ENCODE measurements at places on chromosomes 13 and 19.

- no peak for DNase-seq
Measured at GRCh38 chr19:48654299-48655059, 8.5 kb upstream of the CA11 start.

DNA sequence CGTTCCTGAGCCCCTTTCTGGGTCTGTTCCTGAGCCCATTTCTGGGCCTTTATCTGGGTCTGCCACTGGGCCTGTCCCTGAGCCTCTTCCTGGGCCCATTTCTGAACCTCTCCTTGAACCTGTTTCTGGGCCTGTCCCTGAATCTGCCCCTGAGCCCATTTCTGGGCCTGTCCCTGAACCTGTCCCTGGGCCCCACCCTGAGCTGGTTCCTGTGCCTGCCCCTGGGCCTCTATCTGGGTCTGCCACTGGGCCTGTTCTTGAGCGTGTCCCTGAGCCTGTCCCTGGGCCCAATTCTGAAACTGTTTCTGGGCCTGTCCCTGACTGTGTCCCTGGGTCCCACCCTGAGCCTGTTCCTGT, 40.4 kb upstream of the GRTP1 start:
- DNase-seq: no peak

- peak; percentile 21 for DNase-seq
Measured at GRCh38 chr19:1668486-1669270, 16.3 kb upstream of the TCF3 start.

DNA sequence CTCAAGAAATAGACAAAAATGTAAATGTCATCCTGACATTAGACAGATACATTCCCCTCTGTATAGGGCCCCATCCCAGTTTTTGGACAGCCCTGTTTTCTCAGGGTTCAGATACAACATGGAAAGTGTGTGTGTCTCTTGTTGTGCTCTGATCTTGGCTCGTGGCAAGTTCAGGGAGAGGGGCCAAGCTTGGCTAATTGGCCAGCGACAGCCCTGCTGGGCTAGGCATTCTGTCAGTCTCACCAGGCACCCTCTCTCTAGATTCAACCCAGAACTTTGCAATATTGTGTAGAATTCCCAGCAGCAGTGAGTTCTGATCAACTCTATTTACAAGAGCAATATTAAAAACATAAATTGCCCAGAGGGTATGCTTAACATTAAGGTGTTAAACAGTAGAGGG, 30.1 kb downstream of the MTUS2 start:
- no peak for DNase-seq

- peak; percentile 21 for DNase-seq
Measured at GRCh38 chr13:31521435-31521834, 217.9 kb upstream of the RXFP2 start.

DNA sequence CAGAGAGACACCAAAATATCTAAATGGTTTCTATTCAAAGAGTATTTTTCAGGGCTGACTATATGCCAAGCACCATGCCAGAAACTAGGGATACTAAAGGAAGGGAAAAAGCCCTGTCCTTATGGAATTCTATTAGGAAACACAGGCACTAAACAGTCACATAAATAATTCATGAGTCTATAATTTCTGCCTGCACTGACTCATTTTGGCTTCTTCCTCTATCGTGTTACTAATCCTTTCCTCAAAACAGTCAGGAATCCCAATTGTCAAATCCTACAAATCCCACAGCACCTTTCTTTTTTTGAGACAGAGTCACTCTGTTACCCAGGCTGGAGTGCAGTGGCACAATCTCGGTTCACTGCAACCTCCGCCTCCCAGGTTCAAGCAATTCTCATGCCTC, 29.2 kb downstream of the XPO4 start:
- peak; percentile 21 for DNase-seq

DNA sequence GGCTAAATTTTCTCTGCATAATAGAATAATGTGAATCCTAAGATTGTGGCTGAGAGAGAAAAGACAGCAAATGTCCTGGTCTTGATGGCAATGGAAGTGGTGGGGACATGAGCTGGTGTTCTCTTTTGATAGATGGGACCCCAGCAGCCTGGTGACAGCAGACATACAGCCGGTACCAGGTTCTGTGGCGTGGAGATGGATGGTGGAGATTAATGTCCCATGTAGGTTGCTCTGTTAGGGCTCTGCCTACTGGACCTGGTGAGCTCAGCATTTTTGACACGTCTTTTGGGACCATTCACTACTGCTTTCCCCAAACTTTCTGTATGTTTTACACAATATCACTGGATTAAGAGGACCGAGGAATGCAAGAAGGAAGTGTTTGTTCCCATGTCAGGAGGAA, 8.2 kb upstream of the SIGLEC14 start:
- DNase-seq: no peak

GRCh38 chr13:44519642-44520041, 56.5 kb downstream of the TSC22D1 start:
- DNase-seq: no peak

DNA sequence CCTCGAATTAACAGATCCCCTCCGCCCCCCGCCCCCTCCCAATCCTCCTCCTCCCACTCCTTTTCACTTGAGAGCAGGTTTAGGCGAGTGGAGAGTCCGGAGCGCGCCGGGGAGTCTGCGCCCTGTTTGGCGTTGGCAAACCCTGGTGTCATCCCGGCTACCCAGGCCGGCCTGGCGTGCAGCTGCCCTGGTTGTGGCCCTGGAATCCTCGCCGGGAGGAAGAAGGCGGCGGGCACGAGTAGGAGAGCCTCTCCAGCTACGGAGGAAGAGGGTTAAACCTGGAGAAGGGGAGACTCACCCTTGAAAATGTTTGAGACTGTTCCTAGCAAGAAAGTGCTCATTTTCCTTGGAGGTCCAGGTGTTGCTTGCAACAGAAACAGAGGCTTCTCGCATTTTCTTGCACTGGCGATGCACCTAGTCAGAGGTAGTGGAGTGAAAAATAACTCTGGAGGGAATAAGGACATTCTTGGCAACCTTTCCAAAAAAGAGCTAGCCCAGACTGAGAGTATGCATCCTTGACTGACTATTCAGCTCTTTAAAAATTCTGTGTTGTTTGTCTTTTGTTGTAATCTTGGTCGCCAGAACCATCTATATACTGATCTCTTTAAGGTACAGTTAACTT, 1.3 kb upstream of the SOX21 start:
- DNase-seq: no peak

GRCh38 chr19:48968813-48969218, 3.7 kb downstream of the FTL start:
- no peak for DNase-seq

All from cardiac fibroblast (primary cell).